ENCODE measurements at places on chromosomes 6 and 20.
A peak's percentile ranks its signal among the peaks of the same experiment; 100 is the strongest.

DNA sequence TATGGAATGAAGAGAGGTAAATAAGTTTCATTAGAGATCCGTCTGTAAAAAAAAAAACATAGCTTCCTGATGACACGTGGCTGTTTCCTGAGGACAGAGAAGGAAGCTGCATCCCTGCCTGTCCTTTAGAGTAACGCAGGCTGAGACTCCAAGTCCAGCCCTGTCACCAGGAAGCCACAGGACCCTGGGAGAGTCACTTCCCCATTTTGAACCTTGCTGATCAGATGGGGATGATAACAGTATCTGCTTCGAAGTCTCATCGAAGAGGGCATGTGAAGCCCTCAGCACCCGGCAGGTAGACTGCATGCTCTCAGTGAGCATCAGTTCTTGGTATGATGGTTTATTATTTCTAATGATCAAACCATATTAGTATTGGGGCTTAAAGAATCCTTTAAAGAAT, 139.1 kb upstream of the KCNG1 start:
- no peak for DNase-seq

GRCh38 chr6:137775227-137775626, 91.8 kb upstream of the TNFAIP3 start:
- no peak for DNase-seq

GRCh38 chr20:2398449-2398848, 17.7 kb downstream of the TGM6 start:
- no peak for DNase-seq

DNA sequence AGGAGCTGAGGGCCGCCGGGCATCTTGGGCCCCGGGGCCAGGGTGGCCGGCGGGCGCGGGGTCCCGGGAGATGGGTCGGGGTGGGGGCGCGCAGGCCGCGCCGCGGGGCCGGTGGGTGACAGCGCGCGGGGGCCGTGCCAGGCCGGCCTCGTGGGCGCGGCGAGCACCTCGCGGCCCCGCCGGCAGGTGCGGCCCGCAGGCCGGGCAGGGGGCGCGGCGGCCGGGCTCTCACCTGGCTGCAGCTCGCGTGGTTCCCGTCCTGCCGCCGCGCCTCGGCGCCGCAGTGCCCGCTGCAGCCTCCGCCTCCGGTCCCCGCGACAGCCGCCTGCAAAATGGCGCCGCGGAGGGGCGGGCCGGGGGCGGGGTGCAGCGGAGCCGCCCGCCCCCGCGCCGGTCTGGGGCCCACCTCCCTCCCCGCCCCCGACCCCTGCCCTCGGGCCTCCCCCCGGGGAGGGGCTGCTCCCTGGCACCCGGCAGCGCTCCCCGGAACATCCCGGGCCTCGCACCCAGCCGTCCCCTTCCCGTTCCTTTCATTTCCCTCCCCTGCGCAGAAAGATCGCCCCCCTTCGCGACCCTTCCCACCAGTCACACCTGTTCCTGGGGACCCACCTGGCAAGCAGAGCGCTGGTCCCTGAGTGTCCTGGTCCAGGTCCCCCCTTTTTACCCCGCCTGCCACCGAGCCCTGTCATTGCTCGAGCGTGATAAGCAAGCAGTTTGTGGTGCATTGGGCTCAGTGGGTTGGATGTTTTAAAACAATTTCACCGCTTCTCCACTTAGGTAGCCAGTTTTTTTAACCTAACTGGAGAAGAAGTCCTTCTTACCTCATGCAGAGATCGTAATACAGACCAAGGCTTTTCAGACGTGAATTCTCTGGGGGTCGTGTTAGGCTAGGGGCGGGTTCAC, at the start of gene SLC23A2:
Gene SLC23A2 (minus strand): TSS at position 337 of the 903 bp plus-strand sequence. CDS start 68,948 bp downstream, outside the sequence.
- peak; percentile 37 for DNase-seq

- peak; percentile 80 for DNase-seq
Observed at GRCh38 chr20:50346374-50347283, 156.0 kb downstream of the CEBPB start.

Data from hindlimb muscle (tissue), 1 donor.